Stimulated activated CD4-positive, alpha-beta T cell treated with anti-CD3 and anti-CD28 coated beads, Interleukin-1b, Interleukin-23, amount 100 ng/mL, for 1 hour (primary cell): ENCODE measurements at places on chromosomes 3 and 15.

DNA sequence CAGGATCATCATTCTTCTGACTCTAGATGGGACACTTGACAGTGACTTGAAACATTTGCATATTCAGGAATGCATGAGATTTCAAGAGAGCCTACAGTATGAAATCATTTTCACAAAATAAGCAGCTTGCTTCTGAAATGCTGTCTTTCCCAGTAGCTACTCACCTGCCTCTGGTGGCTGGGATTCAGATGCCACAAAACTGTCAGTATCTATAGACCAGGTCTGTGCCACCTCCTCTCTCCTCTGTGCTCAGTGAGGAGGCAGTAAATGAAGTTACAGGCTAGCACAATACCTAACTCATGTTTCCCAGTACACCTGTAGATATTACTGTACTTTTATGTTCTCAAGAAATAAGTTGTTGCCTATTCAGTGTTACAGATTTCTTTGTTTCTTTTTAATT is 64.3 kb downstream of the HMG20A start:
- DNase-seq, result no peak

DNA sequence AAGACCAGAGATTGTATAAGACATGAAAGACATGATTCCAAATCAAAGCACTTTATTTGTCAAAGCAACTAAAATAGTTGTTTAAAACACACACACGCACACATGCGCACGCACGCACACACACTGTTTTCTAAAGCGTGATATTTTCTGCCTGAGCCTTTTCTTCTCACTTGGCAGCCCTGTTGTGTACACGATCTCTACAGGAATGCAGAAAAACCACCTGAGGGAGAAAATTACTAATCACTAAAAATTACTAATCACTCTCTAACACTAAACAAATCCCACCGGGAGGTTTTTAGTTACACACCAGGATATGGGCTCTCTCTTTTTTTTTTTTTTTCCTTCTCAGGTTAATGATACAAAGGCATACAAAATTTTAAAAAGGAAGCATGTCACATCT is 160.1 kb upstream of the ATP11B start:
- no peak for DNase-seq

DNA sequence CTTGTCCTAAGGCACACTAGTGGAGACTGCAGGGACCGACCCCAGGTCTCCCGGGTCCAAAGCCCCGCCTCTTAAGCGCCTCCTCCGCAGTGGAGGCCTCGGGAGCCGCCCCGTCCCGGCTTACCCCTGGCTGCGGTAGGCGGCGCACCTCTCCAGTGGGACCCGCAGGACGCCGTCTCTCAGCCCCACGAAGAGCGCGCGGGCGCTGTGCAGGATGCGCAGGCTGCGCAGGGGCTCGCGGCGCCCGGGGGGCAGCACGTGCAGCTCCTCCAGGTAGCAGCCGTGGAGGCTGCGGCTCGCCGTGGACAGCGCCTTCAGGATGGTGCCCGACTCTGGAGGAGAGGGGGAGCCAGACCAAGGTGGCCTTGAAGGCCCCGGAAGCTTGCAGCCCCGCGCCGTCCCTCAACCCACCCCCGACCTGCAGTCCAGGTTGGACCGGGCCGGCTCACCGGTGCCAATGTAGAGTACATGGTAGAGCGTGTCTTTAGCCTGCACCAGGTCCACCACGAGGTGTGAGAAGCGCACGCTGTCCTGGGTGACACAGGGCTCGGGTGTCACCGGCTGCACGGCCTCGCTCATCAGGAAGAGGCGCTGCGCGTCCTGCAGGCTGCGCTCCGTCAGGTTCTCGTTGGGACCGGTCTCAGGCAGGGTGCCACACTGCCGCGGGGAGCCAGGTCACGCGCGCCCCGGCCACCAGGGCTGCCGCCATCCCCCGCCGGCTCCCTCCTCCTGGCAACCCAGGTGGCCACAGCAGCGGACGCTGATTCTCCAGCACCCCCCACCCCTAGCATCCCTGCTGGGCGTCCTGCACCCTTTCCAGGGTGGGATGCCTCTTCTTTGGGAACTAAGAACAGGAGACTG is 105.5 kb downstream of the SEMA5B start:
- no peak for DNase-seq

GRCh38 chr15:74006774-74007639 is 12.5 kb downstream of the PML start:
- no peak for DNase-seq

DNA sequence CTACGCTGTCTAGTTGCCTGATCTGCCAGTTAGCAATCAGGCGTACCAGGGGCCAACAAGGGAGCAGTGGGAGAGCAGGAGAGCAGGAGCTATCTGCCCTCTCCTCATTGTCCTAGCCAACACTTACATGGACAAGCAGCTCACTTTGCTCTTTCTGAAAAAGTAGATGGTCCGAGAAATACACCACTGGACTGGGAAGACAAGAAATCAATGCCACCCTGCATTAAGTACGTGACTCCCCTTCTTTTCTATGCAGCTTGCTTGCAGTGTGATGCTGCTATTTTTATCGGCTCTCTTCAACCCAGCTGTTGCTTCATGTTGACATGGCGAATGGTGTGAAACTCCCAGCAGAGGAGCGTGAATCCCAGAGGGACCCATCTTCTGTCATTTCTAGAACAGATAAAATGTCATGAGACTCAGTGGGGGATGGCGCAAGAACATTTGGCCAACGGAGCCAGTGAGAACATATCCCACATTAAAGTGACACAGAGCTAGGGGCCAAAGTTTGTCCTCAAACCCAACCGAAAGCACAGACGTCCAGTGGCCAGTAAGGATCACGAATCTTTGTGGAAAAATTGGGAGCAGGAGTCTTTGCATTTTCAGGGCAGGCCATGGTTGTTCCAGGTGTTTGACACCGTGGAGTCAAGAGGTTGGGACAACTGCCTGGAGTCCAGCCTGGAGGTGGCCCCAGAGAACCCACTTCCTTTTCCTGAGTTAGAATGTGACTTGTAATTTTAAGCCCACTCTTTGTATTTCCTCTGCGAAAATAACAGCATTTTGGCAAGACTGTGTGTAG is 53.7 kb upstream of the MEF2A start:
- no peak for DNase-seq

- no peak for DNase-seq
Observed at GRCh38 chr3:163315786-163316185, 1762.5 kb downstream of the SI start.

GRCh38 chr3:4981294-4981664 is 2.0 kb downstream of the BHLHE40 start:
- DNase-seq, result no peak

DNA sequence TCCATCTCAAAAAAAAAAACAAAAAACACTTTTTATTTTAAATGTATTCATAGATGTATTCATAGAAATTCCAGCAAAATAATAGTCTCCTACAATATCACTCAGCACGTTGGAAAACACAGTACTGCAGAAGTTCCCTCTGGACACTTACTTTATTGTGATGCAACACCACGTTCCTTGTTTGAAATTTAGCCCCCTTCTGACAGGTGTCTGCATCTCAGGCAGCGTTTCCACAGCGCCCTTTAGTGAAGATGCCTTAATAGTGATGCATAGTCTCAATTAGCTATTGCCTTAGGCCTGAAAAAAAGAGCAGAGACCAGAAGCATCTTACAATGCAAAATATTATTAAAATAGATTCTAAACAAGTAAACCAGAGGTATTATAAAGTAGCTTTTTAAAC is 20.3 kb downstream of the IL12A start:
- DNase-seq, result no peak

DNA sequence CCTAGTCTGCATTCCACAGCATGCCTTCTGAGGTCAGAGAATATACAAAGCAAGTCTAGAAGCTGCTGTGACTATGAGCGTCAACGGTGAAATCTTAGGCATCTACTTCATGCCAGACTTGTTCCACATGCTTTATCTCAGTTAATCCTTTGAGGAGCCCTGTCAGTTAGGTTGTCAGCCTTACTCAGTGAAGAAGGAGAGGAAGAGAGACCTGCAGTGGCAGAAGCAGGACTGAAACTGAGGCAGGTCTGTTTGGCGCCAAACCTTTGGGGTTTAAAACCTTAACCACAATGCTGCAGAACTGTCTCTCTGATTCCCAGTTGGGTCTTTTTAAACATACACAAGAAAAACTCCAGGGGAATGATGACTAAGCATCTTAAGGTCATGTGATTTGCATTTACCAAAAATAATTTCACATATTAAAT is 139.0 kb upstream of the LIPC start:
- no peak for DNase-seq

DNA sequence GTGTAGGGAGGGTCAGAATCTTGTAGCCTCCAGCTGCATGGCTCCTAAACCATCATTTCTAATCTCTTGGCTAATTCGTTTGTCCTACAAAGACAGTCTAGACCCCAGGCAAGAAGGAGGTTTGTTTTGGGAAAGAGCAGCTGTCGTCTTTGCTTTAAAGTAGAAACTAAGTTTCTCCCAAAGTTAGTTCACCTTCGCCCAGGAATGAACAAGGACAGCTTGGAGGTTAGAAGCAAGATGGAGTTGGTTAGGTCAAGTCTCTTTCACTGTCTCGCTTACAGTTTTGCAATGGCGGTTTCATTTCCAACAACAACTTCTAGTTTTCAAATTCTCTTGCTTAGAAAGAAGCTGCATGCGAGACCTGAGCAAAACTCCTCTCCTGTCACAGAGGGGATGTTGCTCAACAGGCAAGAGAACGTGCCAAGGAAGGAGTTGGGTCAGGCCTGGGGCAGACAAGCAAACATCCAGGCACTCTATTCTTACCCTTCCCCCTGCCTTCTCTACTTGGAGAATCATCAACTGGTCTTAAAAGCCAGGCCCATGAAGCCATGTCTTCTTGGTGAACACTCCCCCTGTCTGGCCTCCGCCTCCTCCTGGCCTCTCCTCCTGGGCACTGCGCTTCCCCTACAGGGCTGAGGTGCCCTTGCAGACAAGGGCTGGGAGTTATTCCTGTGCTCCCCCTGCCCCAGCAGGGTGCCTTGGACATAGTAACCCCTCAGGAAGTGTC is 57.6 kb downstream of the TMEM44 start:
- no peak for DNase-seq

DNA sequence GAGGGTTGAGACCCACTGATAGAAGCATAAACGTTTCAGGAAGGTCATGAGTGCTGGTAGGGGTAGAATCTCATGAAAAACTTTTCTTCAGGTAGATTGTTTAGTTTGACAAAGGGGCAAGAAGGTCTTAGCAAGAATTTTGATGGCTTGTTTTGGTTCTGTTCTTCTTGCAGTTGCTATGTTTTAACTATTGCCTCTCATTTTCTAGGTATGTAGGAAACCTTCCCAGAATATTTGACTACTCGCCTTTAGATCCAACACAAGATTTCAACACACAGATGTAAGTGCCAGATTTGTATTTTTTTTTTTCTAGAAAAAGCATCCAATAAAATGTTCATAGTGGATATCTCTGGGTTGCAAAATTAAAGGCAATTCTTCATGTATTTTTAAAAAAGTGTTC is 77.1 kb downstream of the USP13 start:
- DNase-seq, result no peak

DNA sequence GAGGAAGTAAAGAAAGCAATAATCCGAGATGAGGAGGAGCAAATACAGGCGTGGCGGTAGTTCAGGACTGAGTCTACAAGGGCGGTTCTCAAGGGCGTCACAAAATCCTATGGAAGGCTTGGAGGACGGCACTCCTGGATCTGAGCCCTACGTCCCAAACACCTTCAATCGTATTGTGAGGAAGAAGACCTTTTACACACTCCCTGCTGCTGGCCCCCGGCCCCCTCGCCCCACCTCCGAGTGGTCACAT is 747 bp downstream of the PLD1 start:
- DNase-seq, result no peak

- no peak for DNase-seq
Observed at GRCh38 chr3:152084441-152085158, 184.1 kb upstream of the MBNL1 start.

- no peak for DNase-seq
Observed at GRCh38 chr3:32577581-32578556, 7.2 kb upstream of the DYNC1LI1 start.

DNA sequence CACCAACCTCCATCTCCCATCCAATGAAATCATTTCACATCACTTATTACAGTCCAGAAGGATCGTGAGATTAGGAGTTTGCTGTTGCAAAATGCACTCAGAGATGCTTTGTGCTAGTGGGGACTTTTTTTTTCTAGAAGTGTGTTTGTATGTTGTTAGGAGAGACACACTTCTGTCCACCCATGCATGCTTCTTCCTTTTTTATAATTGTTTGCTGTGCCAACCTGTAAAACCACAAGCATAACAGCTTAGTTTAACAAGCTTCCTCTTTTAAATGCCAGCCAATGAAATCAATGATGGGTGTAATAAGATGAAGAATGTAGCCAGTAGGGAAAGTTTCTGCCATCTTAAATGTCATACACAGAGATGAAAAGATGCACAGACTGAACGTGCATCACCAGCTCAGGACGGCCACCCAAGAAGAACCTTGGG is 305.6 kb upstream of the STT3B start:
- no peak for DNase-seq

DNA sequence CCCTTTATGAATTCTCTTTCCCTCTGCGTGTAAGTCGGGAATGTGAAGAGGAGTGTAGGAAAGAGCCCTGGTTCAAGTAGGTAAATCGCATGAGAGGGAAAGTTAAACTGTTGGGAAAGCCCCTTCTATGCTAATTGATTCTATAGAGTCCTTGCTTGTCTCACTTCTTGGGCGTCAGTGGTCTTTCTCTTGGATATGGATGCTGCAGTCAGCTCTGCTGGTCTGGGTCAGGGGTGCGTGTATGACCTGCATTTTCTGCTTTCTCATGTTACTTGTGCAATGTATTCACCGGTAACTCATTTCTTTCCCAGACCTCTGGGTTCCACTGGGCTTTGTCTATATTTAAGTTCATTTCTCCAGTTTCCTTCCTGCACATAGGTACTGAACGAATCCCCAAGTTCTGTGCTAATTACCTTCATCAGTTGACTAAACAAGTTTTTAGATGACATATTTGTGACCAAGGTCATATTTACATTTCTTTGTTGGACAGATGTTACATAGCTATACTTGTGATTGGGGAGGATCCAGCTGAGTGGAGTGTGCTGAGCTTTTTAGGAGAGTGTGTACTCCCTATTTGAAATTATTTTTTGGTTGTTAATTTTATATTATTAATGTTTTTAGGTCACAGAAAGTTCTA is 1.4 kb downstream of the SETD5 start:
- no peak for DNase-seq
